Stimulated activated CD4-positive, alpha-beta T cell treated with anti-CD3 and anti-CD28 coated beads, Interleukin-12 subunit alpha, Interleukin-12 subunit beta, amount 100 ng/mL, for 48 hours (primary cell): ENCODE measurements at places on chromosomes 6 and 20.

GRCh38 chr6:144400321-144400720 is 115.2 kb downstream of the UTRN start:
- DNase-seq: no peak

DNA sequence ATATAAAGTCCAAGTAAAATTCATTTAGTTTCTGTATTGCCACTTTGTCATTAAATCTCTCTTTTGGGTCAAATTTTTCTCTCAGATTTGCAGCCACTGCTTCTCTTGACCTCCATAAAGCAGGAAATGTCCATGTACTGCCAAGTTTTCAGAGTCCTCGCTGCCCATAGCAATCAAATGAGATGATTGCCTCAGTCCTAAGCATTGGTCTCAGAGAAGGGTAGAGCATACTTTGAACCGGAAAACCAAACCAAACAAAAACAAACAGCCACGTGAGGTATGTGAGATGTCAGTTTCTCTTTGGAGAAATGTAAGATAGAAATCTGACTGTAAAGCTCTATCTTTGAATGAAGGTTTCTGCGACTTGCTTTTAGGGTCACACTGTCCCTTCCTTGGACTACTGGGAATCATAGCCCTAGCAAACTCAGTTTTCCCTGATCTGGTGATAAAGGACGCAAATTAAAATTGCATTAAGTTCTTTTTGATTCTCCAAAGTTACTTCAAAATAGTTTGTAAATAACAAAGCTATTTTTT is 505.4 kb upstream of the CITED2 start:
- DNase-seq: no peak

DNA sequence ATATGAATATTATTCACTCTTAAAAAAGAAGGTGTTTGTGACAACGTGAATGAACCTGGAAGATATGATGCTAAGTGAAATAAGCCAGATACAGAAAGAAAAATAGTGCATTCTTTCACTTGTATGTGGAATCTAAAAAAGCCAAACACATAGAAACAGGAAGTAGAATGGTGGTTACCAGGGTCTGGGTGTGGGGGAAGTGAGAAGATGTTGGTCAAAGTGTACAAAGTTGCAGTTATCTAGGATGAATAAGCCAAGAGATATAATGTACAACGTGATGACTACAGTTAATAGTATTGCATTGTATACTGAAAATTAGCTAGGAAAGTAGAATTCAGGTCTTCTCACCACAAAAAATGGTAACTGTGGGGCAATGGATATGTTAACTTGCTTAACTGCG is 151.1 kb upstream of the HCRTR2 start:
- DNase-seq: no peak

DNA sequence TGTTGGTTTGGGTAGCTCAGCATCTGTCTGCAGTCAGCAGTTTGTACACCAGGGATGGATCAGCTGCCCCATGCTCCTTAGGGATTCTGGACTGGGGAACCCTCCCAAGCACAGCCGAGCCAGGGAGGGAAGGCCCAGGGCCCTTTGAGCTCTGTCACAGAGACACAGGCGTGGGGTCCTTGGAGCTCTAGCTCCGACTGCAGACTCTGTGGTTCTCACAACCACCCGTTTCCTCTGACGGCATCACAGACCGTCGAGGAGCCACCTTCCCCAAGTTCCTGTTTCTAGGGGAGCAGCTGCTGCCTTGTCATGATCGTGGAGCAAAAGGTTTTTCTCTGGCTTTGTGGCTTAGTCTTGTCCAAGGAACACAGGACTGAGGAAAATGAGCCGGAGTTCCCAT is at the start of gene SLA2:
SLA2 (minus strand) TSS at position 199 of the 400 bp plus-strand sequence. CDS start 4,861 bp downstream, outside the sequence.
- DNase-seq: peak; percentile 33

- no peak for DNase-seq
Observed at GRCh38 chr20:53828088-53828681, 234.5 kb upstream of the ZNF217 start.

DNA sequence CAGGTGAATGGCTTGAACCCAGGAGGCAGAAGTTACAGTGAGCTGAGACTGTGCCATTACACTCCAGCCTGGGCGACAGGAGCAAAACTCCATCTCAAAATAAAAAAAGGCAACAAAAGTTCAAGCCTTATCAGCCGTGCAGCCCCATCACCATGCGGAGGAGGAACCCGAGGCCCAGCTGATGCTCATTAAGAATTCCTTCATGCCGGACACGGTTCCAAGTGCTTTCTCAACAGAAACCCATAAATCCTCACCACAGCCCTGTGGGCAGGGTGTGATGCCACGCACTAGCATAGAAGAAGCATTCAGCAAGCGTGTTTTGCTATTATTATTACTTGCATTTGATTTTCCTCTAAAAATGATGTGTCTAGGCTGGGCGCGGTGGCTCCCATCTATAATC is 56.3 kb downstream of the PREX1 start:
- no peak for DNase-seq

DNA sequence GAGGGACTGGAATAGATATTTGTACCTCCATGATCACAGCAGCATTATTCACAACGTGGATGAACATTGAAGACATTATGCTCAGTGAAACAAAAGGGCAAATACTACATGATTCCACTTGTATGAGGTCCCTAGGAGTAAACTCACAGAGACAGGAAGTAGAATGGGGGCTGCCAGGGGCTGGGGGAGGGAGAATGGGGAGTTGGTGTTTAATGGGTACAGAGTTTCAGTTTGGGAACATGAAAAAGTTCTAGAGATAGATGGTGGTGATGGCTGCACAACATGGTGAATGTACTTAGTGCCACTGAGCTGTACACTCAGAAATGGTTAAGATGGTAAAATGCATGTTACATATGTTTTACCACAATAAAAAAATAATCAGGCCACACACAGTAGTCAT is 164.3 kb upstream of the RREB1 start:
- DNase-seq: no peak

GRCh38 chr20:24676353-24676977 is 207.0 kb downstream of the SYNDIG1 start:
- no peak for DNase-seq

DNA sequence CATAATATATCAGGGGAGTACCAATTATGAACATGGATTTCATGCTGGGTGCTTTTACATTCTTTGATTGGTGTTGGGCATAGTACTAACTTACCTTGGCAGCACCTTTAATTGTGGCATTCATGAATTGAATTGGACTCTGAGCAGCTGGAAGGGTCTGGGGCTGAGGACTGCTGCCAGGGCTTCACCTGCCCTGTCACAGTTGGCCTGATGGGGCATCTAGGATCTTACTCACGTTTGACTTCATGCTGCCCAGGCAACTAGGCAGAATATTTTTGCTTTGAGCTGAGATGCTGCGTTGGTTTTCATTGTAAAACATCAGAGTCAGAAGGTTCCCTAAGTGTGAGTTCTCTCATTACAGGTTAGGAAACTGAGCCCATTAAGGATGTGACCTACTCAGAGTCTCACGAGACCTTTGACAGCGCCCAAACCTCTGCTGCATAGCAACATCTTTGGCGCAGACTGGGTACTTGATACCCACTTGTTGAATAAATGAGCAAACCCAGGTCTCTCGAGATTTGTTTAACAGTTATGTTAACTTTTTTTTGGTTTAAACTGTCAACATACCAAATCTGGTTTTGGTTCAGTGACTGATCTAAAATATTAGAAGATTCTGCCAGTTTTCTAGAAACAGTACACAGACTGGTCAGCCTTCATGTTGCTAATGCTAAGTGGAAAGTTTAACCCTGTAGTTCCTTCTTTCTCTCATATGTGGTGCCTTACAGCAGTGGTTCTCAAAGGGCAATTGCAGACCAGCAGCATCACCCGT is 104.9 kb downstream of the TCP11 start:
- no peak for DNase-seq

- no peak for DNase-seq
Observed at GRCh38 chr6:34004706-34005105, 141.2 kb downstream of the GRM4 start.

DNA sequence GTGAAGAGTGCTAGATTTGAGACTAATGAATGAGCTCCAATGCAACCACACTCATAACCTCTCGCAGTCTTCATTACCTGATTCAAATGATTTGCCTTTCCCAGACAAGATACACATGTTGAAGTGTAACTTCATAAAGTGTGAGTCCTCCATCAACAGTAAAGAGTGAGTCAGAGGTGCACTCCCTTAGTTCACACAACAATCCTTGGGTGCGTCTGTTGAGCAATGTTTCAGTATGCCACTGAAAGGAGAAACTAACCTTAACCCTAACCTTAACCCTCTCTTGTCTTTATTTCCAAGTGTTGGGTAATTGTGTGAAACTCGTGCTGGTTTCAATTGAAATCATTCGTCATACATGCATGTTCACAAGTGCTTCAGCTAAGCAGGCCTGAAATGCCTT is 21.0 kb upstream of the RIN2 start:
- no peak for DNase-seq

GRCh38 chr6:82396964-82397751 is 33.5 kb downstream of the TPBG start:
- DNase-seq: no peak

- no peak for DNase-seq
Observed at GRCh38 chr20:50048420-50049166, 64.4 kb downstream of the UBE2V1 start.

DNA sequence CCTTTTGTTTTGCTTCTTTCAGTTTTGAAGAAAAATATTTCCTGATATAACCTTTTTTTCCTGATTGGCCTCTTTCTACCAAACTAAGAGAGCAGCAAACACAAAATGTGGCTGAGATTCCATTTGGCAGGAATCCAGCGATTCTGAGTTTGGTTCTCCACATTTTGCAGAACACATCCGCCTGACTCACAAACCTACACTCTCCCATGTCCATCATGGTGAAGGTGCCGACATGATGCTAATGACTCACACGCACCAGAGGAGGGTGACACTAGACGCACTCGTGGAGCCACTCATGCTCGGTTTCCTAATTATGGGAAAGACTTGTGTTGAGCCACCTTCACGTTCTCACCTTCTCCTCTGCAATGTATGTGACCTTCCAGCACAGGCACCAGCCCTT is 45.9 kb upstream of the DUSP22 start:
- DNase-seq: no peak

- no peak for DNase-seq
Observed at GRCh38 chr20:45337367-45338120, 10.7 kb downstream of the SDC4 start.

GRCh38 chr20:61027218-61027617 is 224.8 kb upstream of the CDH4 start:
- DNase-seq: no peak

- no peak for DNase-seq
Observed at GRCh38 chr6:30870546-30870945, 13.8 kb upstream of the DDR1 start.

DNA sequence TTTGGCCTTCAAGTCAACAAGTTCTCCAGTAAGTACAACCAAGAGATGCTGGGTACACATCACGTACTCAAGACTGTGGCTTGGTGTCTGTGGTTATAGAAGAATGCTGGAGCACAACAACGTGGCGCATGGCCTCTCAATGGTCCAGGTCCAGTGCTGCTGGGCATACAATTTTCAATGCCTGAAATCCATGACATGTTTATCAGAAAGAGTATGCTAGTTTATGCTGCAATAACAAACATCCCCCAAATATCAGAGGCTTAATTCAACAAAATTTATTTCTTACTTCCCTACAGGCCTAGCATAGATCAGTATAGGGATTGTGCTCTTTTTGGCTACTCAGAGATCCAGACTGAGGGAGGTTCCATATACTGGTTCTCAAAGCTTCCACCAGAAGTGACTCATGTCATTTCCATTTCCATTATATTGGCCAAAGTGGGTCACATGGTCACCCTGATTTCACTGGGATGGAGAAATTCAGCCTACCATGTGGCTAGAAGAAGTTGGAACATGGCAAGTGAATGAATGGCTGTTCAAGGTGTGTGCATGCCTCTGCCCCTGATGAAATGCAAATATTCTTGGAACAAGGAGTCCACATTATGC is 33.3 kb upstream of the KIF16B start:
- DNase-seq: no peak

- no peak for DNase-seq
Observed at GRCh38 chr6:128493877-128494276, 26.5 kb downstream of the PTPRK start.

DNA sequence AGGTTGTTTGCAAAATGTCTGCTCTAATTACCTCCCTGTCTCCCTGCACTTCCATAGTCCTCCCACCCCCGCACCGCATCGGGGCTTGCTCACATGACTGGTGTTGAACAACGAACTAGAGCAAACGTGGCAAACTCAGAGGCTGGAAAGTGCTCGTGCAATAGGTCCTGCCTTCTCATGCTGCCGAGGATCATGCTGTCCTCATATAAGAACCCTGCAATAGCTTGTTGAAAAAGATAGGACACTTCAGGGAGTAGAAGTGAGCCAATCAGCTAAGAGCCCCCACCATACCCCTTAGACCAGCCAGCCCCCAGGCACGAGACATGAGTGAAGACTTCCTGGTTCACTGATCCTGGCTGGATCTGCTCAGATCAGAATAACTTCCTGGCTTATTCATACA is 219.2 kb downstream of the C6orf118 start:
- no peak for DNase-seq

DNA sequence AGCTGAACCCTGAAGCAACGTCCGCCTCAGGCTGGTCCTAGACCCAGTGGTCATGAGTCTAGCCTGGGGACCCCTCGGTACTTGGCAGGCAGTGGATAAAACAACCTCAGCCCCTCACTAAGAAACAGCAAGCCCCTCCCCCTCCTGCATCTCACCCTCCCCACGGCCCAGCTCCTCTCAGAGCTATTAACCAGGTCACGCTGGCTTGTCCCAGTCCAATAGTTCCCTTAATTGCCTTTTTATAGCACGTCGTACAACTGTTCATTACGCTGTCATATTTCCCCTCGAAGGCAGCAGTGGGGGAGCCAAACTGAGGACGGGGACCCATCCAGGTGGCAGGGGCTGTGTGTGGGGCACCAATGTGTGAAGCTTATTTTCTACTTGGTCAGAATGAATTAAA is 8.6 kb upstream of the SLC32A1 start:
- DNase-seq: no peak

GRCh38 chr20:496126-496696 is 33.9 kb upstream of the TBC1D20 start:
- no peak for DNase-seq

DNA sequence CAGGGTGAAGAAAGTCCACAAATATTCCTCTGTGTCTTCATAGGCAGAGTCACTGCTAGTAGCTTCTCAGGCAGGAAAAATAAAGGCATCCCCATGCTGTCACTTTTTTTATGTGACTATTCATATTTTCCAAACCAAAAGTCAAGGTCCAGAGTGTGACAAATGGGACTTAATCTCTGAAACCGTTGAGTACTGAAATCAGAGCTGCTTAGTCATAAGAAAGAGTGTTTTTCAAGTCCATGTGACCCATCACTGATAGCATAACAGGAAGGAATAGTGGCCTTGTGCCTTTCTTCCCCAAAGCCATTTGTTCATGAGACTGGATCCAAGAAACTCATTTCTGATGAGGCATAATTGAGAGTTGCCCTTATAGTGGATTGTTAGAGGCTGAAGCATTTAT is 210.3 kb upstream of the TSHZ2 start:
- no peak for DNase-seq

GRCh38 chr20:19807946-19808330 is 49.9 kb downstream of the RIN2 start:
- DNase-seq: no peak
